ENCODE measurements at places on chromosomes 2 and 18.

GRCh38 chr2:171847627-171848026, 46.4 kb downstream of the SLC25A12 start:
- no peak for DNase-seq

DNA sequence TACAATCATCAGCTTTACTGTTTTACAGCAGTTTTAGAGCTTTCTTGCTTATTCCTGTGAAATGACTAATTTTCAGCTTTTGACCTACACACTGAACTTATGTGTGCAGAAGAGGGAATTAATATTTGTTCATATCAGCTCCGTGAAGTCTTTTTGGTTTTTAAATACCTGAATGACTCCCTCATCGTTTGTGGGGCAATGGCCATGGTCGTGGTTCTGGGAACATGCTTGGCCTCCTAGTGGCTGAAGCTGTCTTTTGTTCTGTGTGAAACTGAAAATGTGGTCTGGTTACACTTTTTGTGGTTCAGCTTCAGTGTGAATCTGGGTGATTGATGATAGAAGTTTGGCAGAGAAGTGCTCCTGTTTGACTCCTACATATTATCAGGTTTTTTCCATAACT, 408.1 kb downstream of the THSD7B start:
- no peak for DNase-seq

- DNase-seq: no peak
Observed at GRCh38 chr2:218826791-218827190, 4.8 kb downstream of the PRKAG3 start.

DNA sequence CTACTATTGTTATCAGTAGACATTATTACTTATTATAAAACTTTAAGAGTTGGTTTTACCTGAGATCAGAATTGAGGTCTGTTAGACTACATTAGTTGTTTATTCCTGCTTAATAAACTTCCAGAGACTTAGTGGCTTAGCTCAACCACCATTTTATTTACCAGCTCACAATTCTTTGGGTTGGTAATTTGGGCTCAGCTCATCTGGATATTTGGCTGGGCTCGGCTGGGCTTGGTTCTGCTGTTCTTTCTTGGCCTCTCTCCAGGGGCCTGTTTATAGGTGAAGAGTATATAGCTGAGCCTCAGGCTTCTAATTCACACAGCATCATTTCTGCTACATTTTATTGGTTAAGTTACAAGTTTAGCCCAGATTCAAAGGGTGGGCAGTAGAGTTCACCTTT, 67.9 kb downstream of the CCDC138 start:
- no peak for DNase-seq

- no peak for DNase-seq
Observed at GRCh38 chr2:15034860-15035259, 402.3 kb downstream of the LRATD1 start.

DNA sequence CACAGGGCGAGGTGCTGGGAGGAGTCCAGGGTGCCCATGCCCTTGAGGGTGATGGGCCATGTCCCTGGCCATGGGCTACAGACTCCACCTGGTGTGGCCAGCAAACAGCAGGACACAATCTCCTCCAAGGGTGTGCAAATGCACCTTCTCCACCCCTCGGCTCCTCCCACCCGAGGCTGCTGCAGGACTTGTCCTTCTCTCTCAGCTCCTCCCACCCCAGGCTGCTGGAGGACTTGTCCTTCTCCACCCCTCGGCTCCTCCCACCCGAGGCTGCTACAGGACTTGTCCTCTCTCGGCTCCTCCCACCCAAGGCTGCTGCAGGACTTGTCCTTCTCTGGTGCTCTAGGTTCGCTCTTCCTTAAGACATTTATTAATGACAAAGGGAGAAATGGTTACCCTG, 57.3 kb upstream of the SNTG2 start:
- DNase-seq: no peak

- DNase-seq: no peak
Observed at GRCh38 chr2:239950144-239951128, 74.7 kb downstream of the NDUFA10 start.

- DNase-seq: no peak
Observed at GRCh38 chr2:240466579-240467148, 31.2 kb downstream of the GPC1 start.

GRCh38 chr2:162062559-162062958, 11.5 kb downstream of the DPP4 start:
- no peak for DNase-seq

GRCh38 chr18:78740876-78741275, 238.7 kb upstream of the SALL3 start:
- DNase-seq: no peak

DNA sequence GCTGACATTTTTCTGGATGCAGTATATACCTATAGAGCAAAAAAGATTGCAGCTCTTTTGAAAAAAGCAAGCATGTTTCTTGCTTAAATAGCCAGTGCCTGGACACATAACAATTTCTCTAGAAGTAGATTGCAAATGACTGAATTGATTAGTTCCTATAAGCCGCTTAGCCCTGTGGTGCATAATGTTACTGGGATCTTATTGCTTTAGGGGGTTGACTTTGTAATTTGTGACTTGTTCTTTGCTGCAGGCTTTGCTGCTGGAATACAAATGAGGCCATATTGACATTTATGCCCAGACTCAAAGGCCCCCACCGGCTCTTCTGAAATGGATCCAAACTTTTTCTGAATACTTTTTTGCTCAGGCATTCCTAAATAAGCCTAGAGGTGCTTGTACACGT, 182.6 kb downstream of the SH3BP4 start:
- DNase-seq: no peak

GRCh38 chr18:79384151-79384807, 11.5 kb upstream of the NFATC1 start:
- DNase-seq: no peak

DNA sequence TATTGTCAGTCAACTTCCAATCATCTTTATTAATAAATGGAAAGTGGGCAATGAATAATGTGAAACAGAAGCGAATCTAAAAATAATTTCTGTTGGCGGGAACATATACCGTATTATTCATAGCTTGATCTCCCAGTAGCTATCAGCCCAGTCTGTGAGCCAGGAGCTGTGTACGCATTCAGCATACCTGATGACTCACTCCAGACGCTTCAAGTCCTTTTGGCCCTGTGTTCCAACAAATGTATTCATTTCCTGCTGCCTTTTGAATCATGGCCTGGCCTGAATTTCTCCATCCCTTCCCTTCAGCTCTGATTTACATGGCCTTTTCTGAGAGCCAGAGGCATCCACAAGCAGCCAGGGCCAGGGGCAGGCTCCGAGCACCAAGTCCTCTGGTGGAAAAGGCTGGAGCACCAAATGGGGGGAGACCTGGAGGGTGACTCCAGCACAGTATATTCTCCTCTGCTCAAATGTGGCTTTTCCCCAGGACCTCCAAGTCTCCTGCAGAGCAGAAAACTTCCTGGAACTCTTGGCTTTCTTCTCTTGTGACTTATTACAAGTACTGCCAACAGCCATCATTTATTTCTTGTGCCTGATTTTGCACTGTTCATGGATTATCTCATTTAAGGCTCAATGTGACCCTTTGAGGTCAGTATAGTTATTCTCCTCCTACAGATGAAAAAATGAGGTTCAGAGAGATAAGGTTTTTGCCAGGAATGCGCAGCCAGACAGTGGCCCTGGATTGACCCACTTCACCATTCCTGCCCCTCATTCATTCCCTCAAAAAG, 108.7 kb downstream of the EN1 start:
- DNase-seq: peak; percentile 94

GRCh38 chr2:200155652-200156051, 150.8 kb upstream of the SPATS2L start:
- no peak for DNase-seq

GRCh38 chr2:172673056-172673683, 62.5 kb upstream of the RAPGEF4 start:
- DNase-seq: no peak

DNA sequence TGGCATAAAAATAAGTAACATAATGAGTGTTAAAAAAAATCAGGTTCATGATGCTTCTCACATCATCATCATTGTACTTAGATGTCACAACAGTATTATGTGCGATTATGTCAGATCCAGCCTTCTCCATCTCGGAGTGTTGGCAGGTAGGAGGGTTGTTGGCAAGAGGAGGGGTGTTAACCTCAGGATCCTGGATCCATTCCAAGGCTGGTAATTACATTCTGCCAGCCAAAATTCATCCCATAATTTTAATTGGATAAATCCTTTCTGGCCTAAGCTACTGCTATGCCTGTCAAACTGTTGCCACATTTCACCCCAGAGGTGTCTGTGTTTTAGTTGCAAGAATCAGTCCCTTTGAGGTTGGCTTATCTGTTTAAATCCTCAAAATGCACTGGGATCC, 891 bp upstream of the FTCDNL1 start:
- DNase-seq: no peak

DNA sequence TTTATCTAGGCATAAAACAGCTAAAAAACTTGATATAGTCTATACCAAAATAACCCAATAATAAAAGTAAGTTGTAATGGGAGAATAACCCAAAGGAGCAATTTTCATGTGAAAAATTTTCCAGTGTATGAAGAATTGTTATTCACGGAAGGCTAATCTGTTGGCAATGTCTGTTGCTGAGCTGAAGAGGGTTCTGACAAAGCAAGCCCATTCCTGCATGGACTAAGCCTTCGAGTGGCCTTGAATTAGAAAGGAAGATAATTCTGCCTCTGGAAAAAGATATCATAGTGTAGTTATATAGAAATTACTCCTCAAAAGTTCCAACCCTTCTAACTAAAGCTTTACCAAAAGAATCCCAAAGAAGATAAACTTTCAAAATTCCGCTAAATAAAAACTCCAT, 101.5 kb downstream of the MAP2 start:
- DNase-seq: peak; percentile 7

- DNase-seq: no peak
Observed at GRCh38 chr18:2244641-2245040, 326.7 kb downstream of the METTL4 start.

DNA sequence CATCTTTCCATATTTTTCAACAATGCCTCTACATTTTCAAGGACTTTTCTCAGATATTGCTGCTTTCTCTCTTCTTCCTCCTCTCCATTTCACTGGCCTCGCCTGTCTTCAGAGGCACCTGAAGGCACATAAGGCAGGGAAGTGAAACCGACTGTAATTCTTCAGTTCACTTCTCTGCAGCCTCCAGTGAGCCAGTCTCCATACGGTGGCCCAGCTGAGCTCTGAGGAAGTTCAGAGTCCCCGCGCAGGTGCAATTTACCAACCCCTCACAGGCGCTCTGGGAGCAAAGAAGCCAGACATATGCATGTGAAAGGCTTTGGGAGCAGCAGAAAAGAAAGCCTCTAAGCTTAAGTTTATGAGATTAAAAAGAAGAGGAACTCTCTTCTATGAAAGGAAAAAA, 12.4 kb downstream of the KLHL14 start:
- DNase-seq: no peak

- no peak for DNase-seq
Observed at GRCh38 chr2:121558329-121558728, 27.6 kb downstream of the RNU4ATAC start.

GRCh38 chr2:10260130-10260529, 42.6 kb upstream of the HPCAL1 start:
- DNase-seq: peak; percentile 44

DNA sequence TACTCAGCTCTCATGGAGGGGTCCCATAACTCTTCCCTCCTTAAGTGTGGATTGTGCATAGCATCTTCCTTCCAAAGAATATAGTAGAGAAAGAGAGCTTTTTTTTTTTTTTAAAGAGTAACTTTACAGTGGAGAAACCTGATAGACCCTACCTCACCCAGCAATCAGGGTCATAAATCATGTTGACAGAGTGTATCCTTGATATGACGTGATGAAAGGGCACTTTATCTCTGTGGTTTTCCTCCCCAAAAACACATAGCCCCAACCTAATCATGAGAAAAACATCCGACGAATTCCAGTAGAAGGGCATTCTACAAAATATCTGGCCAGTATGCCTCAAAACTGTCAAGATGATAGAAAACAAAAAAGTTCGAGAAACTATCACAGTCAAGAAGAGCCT, 29.5 kb upstream of the MEIS1 start:
- no peak for DNase-seq

- no peak for DNase-seq
Observed at GRCh38 chr18:56042915-56043536, 455.0 kb upstream of the TCF4 start.

GRCh38 chr2:20400787-20401488, 45.9 kb upstream of the RHOB start:
- no peak for DNase-seq

DNA sequence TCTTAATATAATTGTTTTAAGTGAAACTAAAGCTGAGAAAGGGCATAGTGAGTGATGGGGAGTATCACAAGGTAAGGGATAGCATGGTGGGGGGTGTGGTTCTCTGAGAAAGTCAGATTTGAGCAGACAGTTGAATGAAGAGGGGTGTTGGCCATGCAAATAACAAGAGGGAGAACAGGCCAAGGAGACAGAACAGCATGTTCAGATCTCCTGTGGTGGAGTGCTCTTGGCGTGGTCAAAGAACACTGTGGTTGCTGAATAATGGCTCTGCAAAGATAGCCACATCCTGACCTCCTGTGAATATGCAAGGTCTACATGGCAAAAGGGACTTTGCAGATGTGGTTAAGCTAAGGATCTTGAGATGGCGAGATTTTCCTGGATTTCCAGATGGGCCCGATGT, 389.2 kb downstream of the TMEM182 start:
- no peak for DNase-seq

DNA sequence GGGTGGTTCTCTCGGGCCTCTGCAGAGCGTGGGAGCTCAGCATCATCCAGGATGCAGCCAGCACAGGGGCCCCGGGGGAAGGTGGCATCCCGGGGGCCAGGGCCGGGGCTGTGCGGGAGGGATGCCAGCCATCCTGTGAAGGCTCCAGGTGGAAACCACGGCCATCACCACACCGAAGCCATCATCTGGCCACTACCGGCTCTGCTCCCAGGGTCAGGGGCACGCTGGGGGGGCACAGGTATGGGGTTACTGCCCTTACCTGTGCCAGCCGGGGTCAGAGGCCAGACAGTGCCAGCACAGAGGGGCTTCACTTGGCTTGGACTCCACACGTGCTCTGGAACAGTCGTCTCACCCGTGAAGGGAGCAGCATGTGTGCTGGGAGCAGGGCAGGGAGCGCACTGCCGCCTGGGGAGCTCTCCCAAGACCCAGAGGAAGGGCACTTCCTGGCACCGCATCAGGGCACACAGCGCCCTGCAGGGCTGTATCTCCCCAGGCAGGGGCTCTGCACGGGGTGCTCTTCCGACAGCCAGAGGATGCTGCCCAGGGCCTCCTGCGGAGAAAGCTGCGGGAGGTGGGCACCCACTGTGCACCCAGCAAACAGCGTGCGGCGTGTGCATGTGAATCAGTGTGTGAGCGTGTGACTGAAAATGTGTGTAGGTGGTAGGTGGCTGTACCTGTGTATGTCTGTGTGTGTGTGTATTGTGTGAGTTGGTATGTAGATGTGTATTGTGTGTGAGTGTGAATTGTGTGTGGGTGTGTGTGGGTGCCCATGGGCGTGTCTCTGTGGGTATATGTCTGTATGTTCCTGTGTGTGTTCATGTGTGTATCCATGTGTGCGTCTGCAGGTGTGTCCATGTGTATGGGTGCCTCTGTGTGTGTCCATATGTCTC, 75.0 kb downstream of the PTGR3 start:
- no peak for DNase-seq

DNA sequence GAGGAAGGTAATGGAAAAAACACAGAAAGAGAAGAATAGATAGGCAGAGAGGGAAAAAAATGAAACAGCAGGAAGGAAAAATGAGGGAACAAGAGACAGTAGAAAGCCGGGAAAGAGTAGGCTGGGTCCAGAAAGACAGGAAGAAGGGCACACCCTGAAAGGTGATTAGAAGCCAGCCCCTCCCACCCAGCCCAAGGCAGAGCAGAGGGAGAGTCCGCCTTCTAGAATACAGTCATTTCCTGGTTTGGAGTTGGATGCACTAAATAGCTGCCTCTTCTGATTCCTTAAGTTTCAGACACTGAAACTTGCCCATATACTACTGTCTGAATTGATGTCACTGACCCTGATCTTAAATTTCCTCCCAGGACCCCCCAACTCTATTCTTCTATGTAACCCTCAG, 17.9 kb upstream of the DSG3 start:
- DNase-seq: no peak

Measured in AG08395 (cell line).